Sigmoid colon (tissue), 7 donors: ENCODE measurements at places on chromosomes 3 and 15. TPM values are rescaled to one million over a fixed set of nuclear protein-coding genes. Genes with fewer than 3 reads are reported as not detected.

ACKR2 gene
- total RNA-seq = 1.9 TPM

DNA sequence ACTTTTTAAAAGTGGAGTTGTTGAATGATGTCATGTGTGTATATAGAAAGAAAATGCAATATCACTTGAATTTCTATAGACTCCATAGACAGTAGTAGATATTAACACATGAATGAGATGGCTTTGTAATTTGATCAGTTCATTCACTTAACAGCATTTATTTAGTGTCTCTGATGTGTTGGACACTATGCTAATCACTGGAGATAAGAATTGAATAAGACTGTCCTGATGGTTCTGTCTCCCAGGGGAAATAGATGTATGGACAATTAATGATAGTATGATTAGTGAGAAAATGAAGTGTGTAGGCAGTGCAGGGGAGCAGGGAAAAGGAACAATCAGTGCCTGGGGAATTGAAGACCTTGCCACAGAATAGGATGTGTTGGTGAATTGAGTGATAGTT, 72.9 kb downstream of the RIOX2 start:
- H3K4me3 ChIP-seq = no peak overlapping the region
- H3K4me1 ChIP-seq = no peaks in the 10 kb centered on the region
- no peak overlapping the region for H3K27ac ChIP-seq
- H3K36me3 ChIP-seq = peaks cover 5% of the 10 kb centered on the region

ARRDC4 gene
- total RNA-seq = 190 TPM

GRCh38 chr3:126781889-126782491, 78.0 kb downstream of the CHCHD6 start:
- H3K36me3 ChIP-seq = no peaks in the 10 kb centered on the region
- H3K4me3 ChIP-seq = no peak overlapping the region
- H3K4me1 ChIP-seq = peaks cover 9% of the 10 kb centered on the region
- DNase-seq = no peak
- H3K27ac ChIP-seq = no peak overlapping the region

DNA sequence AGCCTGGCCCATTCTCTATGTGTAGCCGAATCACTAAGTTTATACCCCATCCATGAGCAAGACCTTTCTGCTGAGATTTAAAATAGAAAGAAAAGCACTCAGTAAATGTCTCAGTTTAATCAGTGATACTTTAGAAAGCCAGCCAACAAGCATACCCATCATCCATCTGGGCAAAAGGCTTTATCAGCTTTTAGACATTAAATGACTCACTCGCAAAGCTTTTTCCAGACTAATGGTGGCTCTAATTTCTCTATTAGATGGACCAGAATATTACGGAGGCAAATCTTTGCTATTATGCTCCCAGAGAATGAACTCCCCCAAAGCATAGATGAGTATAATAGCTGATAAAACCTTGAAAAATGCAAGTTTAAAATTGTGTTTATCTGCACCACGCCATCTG, 727.8 kb downstream of the GBE1 start:
- no peak for DNase-seq
- no peaks in the 10 kb centered on the region for H3K4me1 ChIP-seq
- no peaks in the 10 kb centered on the region for H3K36me3 ChIP-seq
- H3K27ac ChIP-seq = no peak overlapping the region

THAP10 gene
- total RNA-seq = 3.6 TPM

CSPG4 gene
- 122 TPM for total RNA-seq

DCP1A gene
- total RNA-seq = 32.7 TPM

- H3K4me1 ChIP-seq = peaks cover 22% of the 10 kb centered on the region
- H3K27ac ChIP-seq = peak overlapping the region; percentile 67
- peak; percentile 87 for DNase-seq
- no peaks in the 10 kb centered on the region for H3K36me3 ChIP-seq
Measured at GRCh38 chr15:83747050-83747717, 93.3 kb downstream of the ADAMTSL3 start.

PLSCR5 gene
- total RNA-seq = not detected

DNA sequence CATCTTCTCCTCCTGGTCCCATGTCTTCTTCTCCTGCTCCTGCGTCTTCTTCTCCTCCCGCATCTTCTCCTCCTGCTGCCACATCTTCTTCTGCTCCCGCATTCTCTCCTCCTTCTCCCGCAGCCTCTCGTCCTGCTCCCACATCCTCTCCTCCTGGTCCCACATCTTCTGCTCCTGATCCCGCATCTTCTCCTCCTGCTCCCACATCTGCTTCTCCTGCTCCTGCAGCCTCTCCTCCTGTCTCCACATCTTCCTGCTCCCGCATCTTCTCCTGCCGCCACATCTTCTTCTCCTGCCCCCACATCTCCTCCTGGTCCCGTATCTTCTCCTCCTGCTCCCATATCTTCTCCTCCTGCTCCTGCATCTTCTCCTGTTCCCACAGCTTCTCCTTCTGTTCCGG, 6.4 kb downstream of the GOLGA6L2 start:
- no peak overlapping the region for H3K4me3 ChIP-seq
- no peaks in the 10 kb centered on the region for H3K4me1 ChIP-seq
- H3K27ac ChIP-seq = no peak overlapping the region
- DNase-seq = no peak

GRCh38 chr3:11204697-11205348, 50.5 kb downstream of the HRH1 start:
- H3K36me3 ChIP-seq = no peaks in the 10 kb centered on the region
- H3K27ac ChIP-seq = no peak overlapping the region
- peak; percentile 32 for DNase-seq
- H3K27me3 ChIP-seq = no peaks in the 10 kb centered on the region
- no peaks in the 10 kb centered on the region for H3K4me1 ChIP-seq

LRRC15 gene
- under 0.01 TPM for total RNA-seq

DNA sequence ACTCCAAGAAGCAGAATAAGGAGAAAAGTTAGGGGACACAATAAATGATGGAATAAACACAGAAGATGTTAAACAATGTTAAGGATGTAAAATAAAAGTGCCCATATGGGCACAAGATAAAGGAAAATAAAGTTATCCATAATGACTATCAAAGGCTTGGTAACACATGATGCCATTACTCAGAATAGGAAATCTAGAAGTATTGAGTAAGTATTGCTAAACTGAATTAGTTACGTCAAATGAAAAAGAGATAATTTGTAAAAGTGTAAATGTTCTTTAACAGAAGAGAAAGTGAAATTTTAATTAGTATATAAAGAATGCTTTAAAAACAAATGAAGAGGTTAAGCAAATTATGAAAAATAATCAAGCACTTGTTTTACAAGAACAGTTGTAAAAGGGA, 6.7 kb downstream of the COPS2 start:
- H3K27ac ChIP-seq = no peak overlapping the region
- H3K36me3 ChIP-seq = peaks cover under 1% of the 10 kb centered on the region
- no peaks in the 10 kb centered on the region for H3K27me3 ChIP-seq
- no peak overlapping the region for H3K4me3 ChIP-seq
- no peak for DNase-seq

NCEH1 gene
- 3.2 TPM for total RNA-seq

- no peak overlapping the region for H3K4me3 ChIP-seq
- no peak overlapping the region for H3K27ac ChIP-seq
- DNase-seq = no peak
- no peaks in the 10 kb centered on the region for H3K36me3 ChIP-seq
Measured at GRCh38 chr3:63095-63765, 133.3 kb upstream of the CHL1 start.

SLC12A1 gene
- not detected for total RNA-seq

DNA sequence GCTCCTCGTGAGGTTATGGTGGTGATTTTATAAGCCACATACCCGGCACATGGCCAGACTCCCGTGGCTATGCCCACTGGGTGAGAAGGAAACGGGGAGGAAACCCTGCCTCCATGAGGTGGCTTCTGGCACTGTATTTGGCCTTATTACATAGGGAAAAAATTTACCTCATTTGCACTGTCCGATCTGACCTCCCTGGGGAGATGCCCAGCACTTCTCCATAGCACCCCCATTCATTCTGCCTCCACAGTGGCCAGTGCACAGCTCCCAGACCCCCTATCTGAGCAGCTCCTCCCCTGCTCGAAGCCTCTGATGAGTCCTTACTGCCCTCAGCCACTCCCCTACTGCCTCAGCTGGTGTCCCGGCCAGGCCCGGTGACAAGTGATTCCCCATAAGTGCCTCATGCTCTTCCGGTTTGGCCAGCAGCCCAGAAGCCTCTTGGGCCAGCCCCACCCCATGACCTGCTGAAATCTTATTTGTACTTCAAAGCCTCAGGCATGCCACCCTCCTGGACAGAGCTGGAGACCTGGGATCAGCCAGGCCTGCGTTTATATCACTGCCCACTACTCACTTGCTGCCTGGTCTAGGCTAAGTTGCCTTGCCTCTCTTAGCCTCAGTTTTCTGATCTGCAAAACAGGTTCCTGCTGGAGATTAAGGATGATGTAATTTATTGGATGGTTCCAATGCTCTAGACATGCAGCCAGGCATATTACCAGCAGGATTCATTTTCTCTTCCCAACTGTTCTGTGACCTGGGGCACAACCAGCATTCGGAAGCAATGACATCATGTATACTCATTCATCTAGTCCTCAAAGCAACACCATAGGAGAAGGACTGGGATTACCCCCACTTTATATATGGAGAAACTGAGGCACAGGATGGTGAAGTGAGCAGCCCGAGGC, 30.6 kb upstream of the SLC6A6 start:
- DNase-seq = peak; percentile 76
- no peak overlapping the region for H3K4me3 ChIP-seq
- H3K4me1 ChIP-seq = no peaks in the 10 kb centered on the region
- no peak overlapping the region for H3K27ac ChIP-seq

- peak overlapping the region; percentile 59 for H3K4me3 ChIP-seq
- peaks cover 17% of the 10 kb centered on the region for H3K36me3 ChIP-seq
- peaks cover 100% of the 10 kb centered on the region for H3K4me1 ChIP-seq
- H3K27ac ChIP-seq = peak overlapping the region; percentile 99
Measured at GRCh38 chr15:40339621-40339945, 1.2 kb downstream of the CCDC9B start.

- H3K4me3 ChIP-seq = no peak overlapping the region
- H3K27ac ChIP-seq = no peak overlapping the region
- H3K27me3 ChIP-seq = no peaks in the 10 kb centered on the region
- H3K36me3 ChIP-seq = no peaks in the 10 kb centered on the region
- no peaks in the 10 kb centered on the region for H3K4me1 ChIP-seq
Measured at GRCh38 chr3:173748105-173748504, 350.6 kb downstream of the NLGN1 start.

GRCh38 chr3:136780741-136781140, 28.6 kb upstream of the STAG1 start:
- H3K36me3 ChIP-seq = no peaks in the 10 kb centered on the region
- H3K4me1 ChIP-seq = peaks cover 19% of the 10 kb centered on the region
- no peaks in the 10 kb centered on the region for H3K27me3 ChIP-seq
- no peak overlapping the region for H3K27ac ChIP-seq
- no peak overlapping the region for H3K4me3 ChIP-seq

DNA sequence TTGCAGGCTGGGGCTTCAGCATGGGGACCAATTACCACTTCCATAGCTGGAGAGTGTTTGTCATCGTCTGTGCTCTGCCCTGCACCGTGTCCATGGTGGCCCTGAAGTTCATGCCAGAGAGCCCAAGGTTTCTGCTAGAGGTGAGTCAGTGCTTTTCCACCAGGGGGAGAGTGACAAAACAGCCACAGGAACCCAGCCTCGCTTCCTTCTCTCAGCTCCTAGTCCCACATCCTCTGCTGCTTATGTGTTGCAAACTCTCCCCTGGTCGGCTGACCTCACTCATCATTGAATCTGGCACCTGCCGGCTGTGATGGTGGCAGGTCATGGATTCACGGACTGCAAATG, 158.3 kb downstream of the SV2B start:
- H3K27ac ChIP-seq = no peak overlapping the region
- no peaks in the 10 kb centered on the region for H3K27me3 ChIP-seq
- no peak for DNase-seq
- peaks cover 15% of the 10 kb centered on the region for H3K4me1 ChIP-seq
- H3K36me3 ChIP-seq = no peaks in the 10 kb centered on the region

COX5A gene
- 73.7 TPM for total RNA-seq

- no peak overlapping the region for H3K4me3 ChIP-seq
- H3K36me3 ChIP-seq = no peaks in the 10 kb centered on the region
- H3K4me1 ChIP-seq = peaks cover 34% of the 10 kb centered on the region
Measured at GRCh38 chr3:111810909-111811308, 48.2 kb upstream of the PHLDB2 start.

DNA sequence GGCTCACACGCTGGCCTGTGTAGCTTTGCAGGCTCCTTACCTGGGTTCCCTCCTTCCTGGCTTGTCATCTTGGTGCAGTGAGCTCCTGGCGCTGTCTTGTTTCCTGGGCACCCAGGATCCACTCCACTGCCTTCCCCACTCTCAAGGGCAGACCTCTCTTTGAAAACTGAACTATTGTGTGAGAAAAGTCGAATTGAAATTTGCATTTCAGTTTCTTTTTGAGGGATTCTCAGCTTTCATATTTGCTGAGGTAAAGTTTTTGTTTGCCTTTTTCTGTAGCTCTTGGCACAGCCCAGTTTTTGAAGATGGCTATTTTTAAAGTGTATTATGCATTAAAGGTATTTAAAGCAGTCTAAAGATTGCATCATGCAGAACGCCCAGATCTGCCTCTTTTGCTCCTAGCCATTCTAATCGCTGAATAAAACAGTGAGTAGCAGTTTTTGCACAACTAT, 70.1 kb downstream of the CCK start:
- no peaks in the 10 kb centered on the region for H3K4me1 ChIP-seq
- H3K27me3 ChIP-seq = no peaks in the 10 kb centered on the region
- DNase-seq = no peak

DNA sequence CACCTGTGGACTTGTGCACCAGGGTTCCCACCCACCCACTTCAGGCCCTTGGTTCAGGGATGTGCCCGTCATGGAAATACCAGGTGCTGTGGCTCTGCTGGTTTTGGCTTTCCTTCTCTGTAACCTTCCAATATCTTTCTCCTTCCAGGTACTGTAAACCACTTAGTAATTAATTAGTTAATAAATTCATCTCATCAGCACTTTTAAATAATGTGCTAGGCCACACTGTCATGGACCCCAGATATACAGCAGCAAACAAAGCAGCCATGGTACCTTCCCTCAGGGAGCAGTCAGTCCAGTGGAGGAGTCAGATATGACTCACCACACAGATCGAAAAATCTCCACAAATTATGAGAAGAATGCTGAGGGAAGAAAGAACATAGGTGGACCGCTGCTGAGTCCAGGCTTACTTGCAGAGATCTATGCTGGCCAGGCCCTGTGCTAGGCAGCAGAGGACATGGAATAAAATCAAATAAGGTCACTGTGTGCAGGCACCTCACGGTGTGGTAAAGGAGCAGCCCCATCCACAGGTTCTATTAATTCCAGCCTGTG, 6.8 kb upstream of the GATA2 start:
- no peaks in the 10 kb centered on the region for H3K36me3 ChIP-seq
- DNase-seq = no peak
- no peak overlapping the region for H3K27ac ChIP-seq
- H3K4me3 ChIP-seq = no peak overlapping the region
- H3K27me3 ChIP-seq = peaks cover 28% of the 10 kb centered on the region

DNA sequence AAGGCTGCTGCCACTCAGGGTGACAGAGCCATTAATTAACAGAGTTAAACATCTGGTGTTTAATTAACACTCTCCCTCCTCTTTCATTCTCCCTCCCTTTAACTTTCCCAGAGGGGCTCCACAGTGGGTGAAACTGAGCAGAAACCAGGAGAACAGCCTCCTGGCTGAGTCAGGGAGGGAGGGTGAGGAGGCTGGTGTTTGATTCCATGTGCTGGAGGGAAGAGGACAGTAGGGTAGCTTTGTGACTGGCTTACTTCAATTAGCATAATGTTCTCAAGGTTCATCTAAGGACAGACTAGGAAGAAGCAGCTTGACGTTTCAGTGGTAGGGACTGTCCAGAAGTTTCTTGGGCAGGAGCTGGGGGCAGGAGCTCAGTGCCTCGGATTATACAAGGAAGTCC, 62.8 kb downstream of the SEMA5B start:
- H3K36me3 ChIP-seq = no peaks in the 10 kb centered on the region
- no peak for DNase-seq
- no peak overlapping the region for H3K4me3 ChIP-seq
- H3K4me1 ChIP-seq = peaks cover 7% of the 10 kb centered on the region
- no peak overlapping the region for H3K27ac ChIP-seq

GRCh38 chr3:178823150-178823549, 248.5 kb downstream of the ZMAT3 start:
- DNase-seq = no peak
- no peaks in the 10 kb centered on the region for H3K36me3 ChIP-seq
- H3K27me3 ChIP-seq = no peaks in the 10 kb centered on the region
- H3K4me3 ChIP-seq = no peak overlapping the region
- H3K27ac ChIP-seq = no peak overlapping the region
